ENCODE measurements at places on chromosomes 11 and 22.

- no peak for DNase-seq
Observed at GRCh38 chr22:35973388-35973787, 55.2 kb downstream of the RBFOX2 start.

DNA sequence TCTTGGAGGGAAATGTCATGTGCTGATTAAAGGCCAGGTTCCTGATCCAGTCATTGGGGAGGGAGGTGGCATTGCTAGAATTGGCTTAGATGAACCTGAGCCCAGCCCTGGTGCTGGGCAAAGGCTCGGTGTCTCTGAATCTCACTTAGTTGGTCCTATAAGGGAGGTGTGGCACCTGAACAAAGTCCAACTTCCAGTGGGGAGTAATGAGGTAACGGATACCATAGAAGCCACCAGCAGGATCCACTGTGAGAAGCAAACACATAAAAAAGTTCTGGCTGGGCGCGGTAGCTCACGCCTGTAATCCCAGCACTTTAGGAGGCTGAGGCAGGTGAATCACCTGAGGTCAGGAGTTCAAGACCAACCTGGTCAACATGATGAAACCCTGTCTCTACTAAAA, 26.6 kb downstream of the PRDM11 start:
- DNase-seq = no peak

DNA sequence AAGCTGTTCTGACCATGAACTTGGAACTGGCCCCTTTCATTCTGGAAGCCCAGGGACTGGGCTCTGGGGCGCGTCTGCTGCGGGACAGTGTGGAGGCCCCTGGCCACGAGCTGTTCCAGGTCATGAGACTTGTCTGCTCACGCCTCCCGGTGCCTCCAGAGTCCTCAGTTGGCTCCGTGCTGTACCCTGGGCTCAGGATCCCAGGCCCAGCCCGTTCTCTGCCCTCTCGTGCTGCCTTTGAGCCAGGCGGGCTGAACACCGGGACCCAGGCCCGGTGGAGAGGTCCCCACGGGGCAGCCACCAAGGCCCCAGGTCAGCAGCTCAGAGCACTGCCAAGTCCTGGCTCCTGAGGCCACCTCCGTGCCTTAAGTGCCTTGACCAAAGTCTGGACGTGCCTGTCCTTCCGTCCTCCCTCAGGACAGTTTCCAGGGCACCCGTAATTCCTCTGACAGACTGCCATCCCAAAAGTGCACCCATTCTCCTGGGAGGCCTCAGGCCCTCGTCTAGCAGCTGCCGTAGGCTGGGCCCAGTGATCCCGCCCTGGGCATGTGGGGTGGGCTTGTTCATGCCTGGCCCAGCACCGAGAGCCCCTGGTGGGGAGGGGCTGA, 36.3 kb upstream of the PPARA start:
- peak; percentile 62 for DNase-seq

GRCh38 chr11:24496736-24497725, at the start of gene LUZP2:
LUZP2 (plus strand) TSS chr11:24497053.
- DNase-seq = no peak

DNA sequence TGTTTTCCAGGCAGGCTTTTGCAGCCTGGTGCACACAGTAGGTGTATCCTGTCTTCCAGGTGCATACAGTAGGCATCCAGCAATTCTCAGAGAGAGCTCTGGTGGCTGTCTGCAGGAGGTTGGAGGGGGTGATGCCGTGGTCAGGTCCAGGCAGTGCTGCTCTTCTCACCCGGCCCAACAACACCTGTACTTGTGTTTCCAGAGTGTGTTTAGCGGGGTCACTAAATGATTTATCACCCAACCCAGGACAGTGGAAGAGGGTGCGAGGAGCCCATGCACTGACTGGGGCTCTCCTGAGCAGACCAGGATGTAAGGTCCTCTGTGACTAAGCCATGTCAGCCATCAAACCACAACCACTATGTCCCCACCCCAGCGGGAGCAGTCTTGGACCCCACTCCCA, 18.6 kb upstream of the FGF3 start:
- DNase-seq = no peak

- DNase-seq = peak; percentile 20
Observed at GRCh38 chr22:19884161-19884953, 29.7 kb upstream of the GNB1L start.

- no peak for DNase-seq
Observed at GRCh38 chr22:26977741-26978376, 320.5 kb downstream of the MIAT start.

DNA sequence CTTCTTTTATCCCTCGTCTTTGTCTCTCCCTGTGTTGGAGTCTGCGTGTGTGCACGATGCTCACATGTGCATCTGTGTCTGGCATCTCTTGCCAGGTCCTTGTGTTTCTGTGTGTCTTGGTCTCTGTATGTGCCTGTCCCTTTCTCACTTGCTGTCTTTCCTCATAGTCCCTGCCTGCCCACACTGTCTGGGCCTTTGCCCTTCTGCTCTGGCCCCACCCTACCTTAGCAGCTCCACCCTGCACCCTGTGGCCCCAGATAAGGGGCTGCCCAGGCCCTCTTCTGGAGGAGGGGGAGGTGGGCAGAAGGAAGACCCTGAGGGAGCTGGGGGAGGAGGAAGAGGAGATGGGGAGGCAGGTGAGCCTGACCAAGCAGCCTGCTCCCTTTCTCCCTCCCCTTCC, 2.8 kb downstream of the EHBP1L1 start:
- no peak for DNase-seq

- no peak for DNase-seq
Observed at GRCh38 chr11:60864856-60865513, 2.4 kb upstream of the ZP1 start.

- DNase-seq = no peak
Observed at GRCh38 chr11:45663486-45664375, 1.7 kb downstream of the CHST1 start.

- DNase-seq = peak; percentile 46
Observed at GRCh38 chr11:107859459-107860239, 1.1 kb upstream of the SLC35F2 start.

GRCh38 chr11:91686700-91687099, 537.9 kb upstream of the FAT3 start:
- no peak for DNase-seq

DNA sequence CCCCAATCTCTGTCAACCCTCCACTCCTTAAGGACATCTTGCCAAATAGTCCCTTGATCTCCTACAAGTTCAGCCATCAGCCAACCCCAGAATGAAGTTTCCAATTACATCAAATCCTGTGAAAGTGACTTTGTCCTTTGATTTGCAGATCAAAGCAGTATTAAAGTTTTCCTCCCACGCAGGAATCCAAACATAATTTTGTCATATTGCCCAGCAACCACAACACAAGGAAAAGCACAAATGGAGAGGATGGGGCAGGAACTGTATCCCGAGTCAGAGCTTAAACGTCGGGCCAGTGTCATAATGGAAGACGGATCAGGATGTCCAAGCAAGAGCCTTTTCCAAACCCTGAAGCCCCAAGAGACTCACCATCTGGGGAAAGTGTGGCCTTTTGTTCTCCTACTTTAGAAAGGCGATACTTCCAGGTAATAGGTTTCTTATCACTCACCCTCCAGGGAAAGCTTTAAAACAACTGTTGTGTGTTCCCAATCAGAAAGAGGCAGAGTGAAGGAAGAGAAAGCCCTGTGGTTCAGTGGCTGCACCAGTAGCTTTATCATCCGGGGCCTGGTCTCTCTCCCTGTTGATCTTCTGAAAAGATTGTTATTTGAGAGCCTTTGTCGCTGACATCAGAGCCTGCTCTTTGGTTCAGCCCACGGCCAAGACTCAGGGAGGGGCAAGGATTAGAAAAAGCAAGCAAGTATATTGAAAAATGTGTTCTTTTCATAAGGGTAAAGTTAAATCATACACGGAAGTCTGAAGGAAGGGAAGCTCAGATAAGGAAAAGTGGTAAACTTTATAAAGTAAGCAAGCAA, 41.7 kb downstream of the EXPH5 start:
- DNase-seq = no peak

GRCh38 chr11:17734418-17734911, at the start of gene KCNC1:
KCNC1 (plus strand) TSS chr11:17734781; CDS start chr11:17736003, 1,222 bp downstream.
- DNase-seq = peak; percentile 44

- no peak for DNase-seq
Observed at GRCh38 chr11:124170801-124171586, 12.2 kb upstream of the OR10D3 start.

- DNase-seq = no peak
Observed at GRCh38 chr11:121615501-121615900, 162.7 kb upstream of the SORL1-AS1 start.

- no peak for DNase-seq
Observed at GRCh38 chr11:66532784-66533183, 13.1 kb downstream of the ZDHHC24 start.

- DNase-seq = no peak
Observed at GRCh38 chr11:65580756-65581155, 4.9 kb downstream of the EHBP1L1 start.

DNA sequence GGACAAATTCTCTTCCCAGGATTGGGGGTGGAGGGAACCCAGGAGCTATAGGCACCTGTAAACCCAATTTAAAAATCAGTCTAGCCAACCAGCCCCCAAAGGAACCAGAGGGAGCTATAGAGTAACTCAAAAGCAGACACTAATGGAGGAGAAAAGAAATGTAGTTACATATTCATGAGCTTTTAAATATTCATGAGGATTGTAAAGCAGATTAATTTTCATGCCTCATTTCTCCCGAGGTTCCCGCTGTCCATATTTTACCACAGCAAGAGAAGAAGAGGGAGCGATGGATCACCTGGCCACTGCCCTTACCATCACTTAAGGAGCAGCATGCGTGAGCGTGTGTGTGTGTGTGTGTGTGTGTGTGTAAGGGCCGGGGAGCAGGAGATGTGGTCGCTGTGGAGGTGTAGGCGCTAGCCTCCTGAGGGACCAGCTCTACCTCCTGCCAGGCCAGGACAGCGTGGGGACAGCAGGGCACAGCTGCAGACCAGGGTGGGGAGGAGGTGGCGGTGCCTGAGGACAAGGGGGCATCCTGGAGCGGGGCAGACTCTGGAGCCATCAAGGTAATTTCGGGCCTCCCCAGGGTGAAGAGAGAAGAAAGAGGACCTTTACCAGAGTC, 100.7 kb upstream of the THY1 start:
- DNase-seq = no peak

- DNase-seq = no peak
Observed at GRCh38 chr11:113270080-113270479, 44.3 kb upstream of the TTC12 start.

- no peak for DNase-seq
Observed at GRCh38 chr22:35777335-35777975, 59.8 kb downstream of the APOL5 start.

- no peak for DNase-seq
Observed at GRCh38 chr11:122028545-122028944, 87.5 kb downstream of the BLID start.

GRCh38 chr11:98729118-98729517, 291.6 kb upstream of the CNTN5 start:
- DNase-seq = no peak

- no peak for DNase-seq
Observed at GRCh38 chr22:44192816-44193534, 12.2 kb downstream of the PARVG start.

- DNase-seq = peak; percentile 61
Observed at GRCh38 chr22:31343235-31344191, 2.6 kb downstream of the PATZ1 start.

DNA sequence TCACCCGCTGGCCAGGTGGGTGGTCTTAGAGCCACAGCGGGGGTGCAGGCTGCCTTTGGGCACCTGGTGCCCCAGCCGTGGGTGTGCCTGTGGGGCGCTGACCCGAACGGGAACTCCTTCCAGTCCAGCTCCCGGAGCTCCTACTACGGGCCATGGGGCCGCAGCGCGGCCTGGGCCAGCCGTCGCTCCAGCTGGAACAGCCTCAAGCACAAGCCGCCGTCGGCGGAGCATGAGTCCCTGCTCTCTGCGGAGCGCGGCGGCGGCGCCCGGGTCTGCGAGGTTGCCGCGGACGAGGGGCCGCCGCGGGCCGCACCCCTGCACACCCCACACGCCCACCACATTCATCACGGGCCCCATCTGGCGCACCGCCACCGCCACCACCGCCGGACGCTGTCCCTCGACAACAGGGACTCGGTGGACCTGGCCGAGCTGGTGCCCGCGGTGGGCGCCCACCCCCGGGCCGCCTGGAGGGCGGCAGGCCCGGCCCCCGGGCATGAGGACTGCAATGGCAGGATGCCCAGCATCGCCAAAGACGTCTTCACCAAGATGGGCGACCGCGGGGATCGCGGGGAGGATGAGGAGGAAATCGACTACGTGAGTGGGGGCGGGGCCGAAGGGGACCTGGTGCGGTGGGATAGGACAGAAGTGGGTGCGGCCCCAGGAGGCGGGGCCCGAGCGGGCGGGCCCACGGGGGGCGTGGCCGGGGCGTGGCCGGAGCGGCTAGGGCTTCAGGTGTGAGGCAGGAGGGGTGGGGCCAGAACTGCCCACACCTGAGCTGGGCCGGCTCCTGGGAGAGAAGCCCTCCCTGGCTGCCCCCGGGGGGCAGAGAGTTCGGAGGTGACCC, 91.5 kb downstream of the CACNA1I start:
- DNase-seq = no peak

DNA sequence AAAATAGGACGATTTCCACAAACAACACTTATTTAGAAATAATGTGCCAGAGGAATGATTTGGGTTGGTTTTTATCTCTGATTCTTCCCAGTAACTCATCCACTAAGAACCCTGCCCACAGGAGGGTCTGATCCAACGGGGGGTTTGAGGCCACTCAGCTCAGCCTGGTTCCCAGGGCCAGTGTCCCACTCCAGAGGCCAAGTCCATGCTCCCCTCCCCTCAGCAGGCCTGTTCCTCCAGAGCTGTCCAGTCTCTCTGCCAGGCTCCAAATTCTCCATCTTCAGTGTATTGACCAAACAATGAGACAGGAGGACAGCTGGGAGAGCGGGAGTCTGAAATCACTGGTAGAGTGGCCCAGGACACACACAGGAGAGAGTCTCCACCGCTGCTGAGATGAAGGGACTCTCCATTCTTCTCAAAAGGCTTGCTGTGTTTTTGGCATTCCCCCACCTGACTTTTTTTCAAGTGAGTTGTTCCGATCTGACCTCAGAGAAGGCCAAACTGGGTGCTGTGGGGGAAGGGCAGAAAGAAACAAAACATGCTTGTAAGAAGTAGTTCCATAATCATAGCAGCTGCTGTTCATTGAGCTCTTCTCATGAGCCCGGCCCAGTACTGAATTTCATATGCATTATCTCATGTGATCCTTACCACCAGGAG, 17.6 kb upstream of the SCN2B start:
- no peak for DNase-seq

GRCh38 chr11:36008584-36008983, 64.7 kb downstream of the LDLRAD3 start:
- no peak for DNase-seq

DNA sequence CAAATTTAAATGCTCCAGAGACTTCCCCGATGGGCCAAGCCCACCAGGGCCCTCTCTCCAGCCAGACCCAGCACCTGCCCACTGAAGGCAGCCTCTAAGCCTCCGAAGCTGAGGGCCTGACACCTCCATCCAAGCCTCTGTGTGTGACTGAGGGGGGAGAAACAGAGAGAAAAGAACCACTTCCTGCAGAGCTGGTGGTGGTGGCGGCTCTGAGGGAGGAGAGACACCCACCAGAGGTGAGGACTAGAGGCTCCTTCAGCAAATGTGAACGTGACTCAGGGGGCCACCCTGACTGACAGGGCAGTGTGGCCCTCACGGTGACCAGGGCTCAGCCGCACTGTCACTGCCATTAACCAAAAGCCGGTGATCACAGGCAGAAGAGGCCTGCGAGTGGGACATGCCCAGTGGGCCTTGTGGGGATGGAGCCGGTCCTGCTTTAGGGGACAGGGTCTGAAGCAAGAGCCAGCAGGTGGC, 31.0 kb upstream of the CD5 start:
- DNase-seq = peak; percentile 37

- DNase-seq = no peak
Observed at GRCh38 chr11:47987310-47987709, 7.0 kb downstream of the PTPRJ start.
